Tibial nerve (tissue), 4 donors: ENCODE measurements at places on chromosomes 5 and 9. TPM values are rescaled to one million over a fixed set of nuclear protein-coding genes. Genes with fewer than 3 reads are reported as not detected.
A peak's percentile ranks its signal among the peaks of the same experiment; 100 is the strongest.

Gene DNLZ
- 49.4 TPM for total RNA-seq

DNA sequence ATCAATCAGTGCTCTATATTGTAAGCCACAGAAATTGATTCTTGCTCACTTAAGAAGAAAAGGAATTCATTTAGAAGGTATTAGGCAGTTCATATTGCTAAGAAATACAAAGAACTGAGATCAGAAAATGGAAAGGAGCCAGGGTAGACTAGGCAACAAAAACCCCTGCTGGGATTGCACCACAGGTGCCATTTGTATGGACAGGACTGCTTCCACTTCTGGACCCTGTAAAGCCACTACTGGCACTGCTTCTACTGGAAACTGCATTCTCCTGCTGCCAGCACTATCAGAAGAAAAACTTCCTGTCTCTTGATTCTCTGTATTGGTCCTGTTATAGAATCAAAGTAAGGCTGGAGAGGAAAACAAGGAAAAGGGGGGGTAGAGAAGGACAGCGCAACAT is 45.9 kb downstream of the CERT1 start:
- no peak for DNase-seq

Gene TAF11L5
- total RNA-seq: not detected

Gene LCN10
- total RNA-seq: 26.1 TPM

- DNase-seq: no peak
Measured at GRCh38 chr5:11590475-11590874, 313.8 kb downstream of the CTNND2 start.

DNA sequence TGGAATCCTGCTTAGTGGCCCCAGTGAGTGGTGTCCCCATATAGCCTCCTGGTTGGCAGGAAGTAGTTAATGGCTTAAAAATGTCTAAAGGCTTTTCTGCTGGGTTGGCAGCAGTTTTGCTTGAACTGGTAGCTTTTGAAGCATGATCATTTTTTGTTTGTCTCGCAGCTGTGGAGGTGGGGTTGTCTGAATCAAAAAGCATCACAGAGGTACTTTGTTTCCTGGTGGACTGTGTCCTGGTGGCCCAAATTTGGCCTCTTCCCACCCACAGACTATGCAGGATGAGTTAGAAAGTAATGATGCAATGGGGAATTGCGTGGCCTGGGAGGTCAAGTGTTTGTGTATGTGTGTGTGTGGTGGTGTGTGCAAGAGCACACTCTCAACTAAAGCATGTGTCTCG is 322.7 kb downstream of the ARHGEF28 start:
- no peak for DNase-seq

Gene EIF4E1B
- total RNA-seq: not detected

GRCh38 chr9:38372762-38373619 is 19.5 kb upstream of the ALDH1B1 start:
- DNase-seq: no peak

- DNase-seq: no peak
Measured at GRCh38 chr5:139383275-139383992, at the start of gene SLC23A1. Gene SLC23A1, minus strand, starts transcription at chr5:139383297. Its CDS starts 44 bp downstream, at chr5:139383253.

DNA sequence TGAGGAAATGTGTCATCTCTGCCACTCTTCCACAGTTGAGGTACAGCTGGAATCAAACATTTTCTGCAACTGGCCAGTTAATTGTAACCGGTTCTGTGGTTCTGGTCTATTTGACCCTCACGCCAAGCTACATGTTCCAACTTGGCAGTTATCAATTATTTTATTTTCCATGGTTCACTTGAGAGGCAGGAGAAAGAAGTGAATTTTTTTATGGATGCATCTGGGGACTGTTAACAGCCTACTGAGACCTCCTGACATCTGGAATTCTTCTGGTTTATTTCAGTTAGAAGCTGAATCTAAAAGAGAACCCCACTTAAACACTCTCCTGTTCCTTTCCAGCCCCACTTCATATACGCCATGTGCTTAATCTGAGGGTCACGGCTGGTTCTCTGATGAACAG is 372.3 kb downstream of the DNAH5 start:
- DNase-seq: no peak

- DNase-seq: no peak
Measured at GRCh38 chr9:92944921-92945320, 2.4 kb upstream of the FGD3 start.

DNA sequence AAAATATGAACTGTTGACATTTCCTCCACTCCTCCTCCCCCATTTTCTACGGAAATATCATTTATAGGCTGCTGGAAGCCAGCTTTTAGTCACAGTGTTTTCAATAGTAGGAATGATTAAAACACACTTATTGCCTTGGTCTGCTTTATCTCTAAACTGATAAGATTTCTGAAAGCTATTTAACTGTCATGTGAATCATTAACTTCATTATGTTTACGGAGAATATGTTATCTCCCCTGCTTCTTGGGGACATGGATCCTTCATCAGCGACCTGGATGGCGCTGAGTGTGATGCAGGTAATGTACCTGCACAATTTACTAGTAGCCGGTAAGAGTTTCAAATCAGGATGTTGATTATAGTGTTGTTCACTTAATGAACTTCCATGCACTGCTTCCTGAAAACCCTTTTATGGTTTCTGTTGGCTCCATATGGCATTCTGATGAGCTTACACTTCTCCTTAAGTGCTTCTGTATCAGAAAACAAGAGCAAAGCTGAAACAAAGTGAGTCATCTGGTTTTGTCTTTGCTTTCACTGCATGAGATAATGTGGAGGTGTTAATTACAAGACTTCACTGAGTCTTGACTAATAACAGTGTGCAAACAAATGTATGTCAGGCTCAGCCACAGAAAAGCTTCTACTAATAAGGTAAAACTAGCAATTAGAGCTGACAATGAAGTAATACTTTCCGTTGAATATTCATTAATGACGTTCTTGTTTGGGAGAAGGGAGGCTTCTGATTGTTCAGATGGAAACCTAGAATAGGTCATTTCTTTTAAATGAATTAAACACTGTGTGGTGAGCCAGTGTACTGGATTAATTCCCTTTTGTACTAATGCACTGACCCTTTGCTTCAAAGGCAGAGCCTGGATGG is 162.4 kb upstream of the ZNF608 start:
- DNase-seq: no peak

Gene SLC6A19
- not detected for total RNA-seq

Gene TMEM174
- not detected for total RNA-seq

Gene ERCC8
- total RNA-seq: 17.5 TPM

- DNase-seq: no peak
Measured at GRCh38 chr5:157590478-157590877, 14.9 kb upstream of the ADAM19 start.

- no peak for DNase-seq
Measured at GRCh38 chr9:131447148-131447547, 53.3 kb downstream of the PRRC2B start.

DNA sequence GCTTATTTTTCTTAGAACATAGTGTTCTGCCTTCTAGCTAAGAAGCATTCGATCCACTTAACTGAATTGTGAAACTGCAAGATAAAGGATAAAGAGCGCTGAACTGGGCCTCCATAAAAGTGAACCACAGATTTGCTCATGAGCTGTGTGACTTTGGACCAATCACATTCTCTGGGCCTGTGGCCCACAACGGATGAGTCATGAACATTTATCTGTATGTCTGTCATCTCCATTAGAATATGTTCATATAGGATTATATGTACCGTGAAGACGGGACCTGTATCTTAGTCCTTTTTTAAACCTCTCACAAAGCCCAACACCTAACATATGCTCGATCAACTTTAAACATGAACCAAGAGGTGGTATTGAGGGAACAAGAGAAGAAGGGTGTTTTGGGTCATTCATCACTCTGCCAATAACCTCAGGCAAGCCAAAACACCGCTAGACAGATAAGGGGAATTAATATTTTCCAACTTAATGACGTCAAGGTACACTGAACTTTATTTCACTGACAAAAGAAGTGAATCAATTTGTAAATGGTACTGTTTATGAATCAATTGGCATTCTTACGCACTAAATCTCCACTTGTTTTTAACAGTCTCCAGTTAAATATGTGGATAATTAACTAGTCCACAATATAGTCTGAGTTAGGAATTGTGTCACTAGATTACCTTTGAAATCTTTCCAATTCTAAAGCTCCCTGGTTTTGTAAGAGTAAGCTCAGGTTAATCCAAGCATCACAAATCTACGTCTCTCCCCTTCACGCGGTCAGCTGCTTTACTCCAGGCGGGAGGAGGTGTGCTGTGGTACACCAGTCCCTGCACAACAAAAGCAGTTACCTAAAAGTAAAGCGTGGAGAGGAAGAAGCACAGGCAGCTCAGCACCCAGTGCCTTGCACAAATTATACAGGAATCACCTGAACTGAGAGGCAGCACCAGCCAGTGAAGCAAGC is 1.6 kb downstream of the TMEM245 start:
- DNase-seq: no peak

DNA sequence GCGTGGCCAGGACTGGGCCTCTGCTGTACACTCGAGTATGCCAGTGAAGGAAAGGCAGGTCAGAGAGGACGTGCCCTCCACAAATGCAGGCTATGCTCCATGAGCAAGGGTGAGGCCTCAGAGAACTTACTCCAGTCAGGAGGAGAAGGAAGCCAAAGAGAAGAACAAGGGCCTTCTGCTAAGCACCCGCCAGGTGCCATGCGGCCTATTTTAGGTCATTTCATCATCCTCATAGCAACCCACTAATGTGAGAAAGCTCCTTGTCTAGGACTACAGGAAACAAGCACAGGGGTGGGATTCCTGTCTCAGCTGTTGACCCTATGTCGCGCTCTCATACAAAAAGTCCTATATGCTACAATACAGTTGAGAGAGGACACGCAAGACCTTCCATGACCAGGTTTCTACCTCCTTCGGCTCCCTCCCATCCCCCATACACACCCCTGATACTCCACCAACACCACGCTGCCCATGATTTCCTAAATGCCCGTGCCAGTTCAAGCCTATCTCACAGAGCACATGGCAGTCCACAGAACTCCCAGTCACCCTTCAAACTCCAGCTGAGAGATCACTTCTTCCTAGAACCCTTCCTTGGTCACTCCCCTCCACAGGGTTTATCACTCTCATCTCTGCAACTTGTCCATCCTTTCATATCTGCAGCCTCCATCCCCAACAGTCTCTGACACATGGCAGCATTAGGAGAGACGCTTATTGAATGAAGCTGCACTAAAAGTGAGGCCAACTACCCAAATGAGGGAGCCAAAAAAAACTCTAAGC is 26.8 kb downstream of the PSMB7 start:
- DNase-seq: no peak

DNA sequence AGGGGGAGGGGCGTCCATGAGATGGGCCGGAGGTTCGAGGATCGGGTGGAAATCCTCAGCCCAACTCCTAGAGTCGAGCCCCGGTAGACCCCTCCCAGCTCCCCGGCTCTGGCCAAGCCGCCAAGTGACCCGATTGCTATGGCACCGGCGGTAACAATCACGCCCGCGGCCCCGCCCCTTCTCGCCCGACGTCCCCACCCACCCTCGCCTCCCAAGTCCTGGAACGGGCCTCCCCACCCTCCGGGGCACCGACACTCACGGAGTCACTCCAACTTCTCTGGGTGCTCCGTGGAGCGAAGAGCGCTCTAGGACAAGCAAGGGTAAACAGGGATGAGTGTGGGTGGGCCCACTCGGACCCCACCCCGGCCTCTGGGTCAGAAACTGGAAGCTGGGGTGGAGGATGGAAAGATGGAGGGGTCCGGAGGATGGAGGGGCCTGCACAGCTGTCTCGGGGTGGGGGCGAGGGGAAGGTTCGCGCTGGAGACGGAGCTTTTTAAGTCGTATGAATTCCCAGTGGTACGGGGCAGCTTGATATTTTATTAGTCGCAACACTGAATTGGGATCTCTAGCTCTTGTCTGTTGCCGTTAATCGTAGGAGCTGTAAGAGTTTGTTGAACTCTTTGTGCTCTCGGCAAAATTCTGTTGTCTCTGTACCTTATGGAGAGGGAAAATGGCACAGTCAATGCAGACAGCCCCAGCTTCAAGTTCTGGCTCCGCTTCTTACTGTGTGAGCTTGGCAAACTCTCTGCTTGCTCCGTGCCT is at the start of gene SPACA9:
SPACA9 (plus strand) TSS at position 204 of the 762 bp plus-strand sequence. CDS start 5,050 bp downstream, outside the sequence.
- peak; percentile 59 for DNase-seq

DNA sequence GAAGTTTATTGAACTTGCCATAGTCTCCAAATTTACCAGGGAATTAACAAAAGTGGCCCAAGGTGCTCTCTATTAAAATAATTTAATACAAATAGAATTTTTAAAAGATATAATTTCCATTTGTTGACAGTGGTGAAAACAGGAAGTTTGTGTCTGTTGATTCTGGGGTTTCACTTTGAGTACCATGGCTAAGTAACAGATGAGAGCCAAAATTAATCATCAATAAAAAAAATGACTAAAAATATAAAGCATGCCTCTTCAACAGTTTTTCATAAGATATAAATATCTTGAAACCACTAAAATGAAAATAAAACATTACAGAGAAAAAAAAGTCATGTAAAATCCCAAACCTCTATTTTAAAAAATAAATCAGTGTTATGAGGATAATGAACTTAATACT is 49.8 kb downstream of the SGCD start:
- DNase-seq: no peak

DNA sequence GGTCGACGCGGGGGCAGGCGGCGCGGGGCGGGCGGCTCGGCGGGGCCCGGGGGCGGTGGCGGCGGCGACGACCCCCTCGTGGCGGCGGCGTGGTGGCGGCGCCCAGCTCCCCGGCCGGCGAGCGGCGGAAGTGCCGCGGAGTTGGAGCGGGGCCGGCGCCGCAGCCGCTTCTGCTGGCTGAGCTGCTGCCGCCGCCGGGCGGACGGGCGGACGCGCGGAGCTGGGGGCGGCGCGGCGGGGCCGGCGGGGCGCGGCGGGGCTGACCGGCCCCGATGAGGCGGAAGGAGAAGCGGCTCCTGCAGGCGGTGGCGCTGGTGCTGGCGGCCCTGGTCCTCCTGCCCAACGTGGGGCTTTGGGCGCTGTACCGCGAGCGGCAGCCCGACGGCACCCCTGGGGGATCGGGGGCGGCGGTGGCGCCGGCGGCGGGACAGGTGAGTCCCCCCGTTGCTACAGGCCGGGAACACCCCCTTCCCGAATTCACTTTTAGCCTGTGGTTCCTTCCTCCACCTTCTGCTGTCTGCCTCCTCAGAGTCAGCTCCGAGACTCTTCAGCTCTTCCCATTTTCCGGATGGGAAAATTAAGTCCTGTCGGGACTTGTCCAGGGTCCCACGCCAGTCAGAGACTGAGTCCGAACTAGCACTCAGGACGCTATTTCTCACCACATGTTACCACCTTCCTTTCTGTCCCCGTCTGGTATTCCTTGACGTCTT is at the start of gene GALNT10:
GALNT10 (plus strand) TSS at position 139 of the 710 bp plus-strand sequence; CDS start at position 273, 134 bp downstream.
- DNase-seq: no peak

GRCh38 chr9:3848445-3849114 is 322.8 kb upstream of the RFX3 start:
- no peak for DNase-seq

Gene CFAP157
- not detected for total RNA-seq

- no peak for DNase-seq
Measured at GRCh38 chr9:87696641-87697040, 29.3 kb upstream of the CTSL start.

Gene ITK
- total RNA-seq: 1.2 TPM

DNA sequence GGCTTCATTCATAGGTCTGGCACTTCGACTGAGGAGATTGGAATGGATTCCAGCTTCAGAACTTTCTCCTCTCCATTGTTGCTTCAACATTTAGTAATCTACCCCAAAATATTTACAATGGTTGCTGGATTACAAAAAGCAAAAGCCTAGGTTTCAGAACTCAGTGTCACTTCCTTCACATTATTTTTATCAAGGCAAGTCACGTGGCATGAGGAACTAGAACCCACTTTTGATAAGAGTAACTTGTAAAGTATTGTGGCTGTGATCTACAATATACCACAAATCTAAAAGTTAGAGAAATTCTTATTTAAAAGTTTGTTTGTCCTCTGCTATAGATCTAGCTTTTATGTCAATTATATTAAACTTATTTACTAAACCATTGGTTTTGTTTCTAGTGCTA is 39.7 kb upstream of the ANKDD1B start:
- no peak for DNase-seq

Gene FGF1
- 131 TPM for total RNA-seq

- no peak for DNase-seq
Measured at GRCh38 chr9:21770871-21771560, 31.4 kb upstream of the MTAP start.
